ENCODE measurements at places on chromosomes 1 and 21.

DNA sequence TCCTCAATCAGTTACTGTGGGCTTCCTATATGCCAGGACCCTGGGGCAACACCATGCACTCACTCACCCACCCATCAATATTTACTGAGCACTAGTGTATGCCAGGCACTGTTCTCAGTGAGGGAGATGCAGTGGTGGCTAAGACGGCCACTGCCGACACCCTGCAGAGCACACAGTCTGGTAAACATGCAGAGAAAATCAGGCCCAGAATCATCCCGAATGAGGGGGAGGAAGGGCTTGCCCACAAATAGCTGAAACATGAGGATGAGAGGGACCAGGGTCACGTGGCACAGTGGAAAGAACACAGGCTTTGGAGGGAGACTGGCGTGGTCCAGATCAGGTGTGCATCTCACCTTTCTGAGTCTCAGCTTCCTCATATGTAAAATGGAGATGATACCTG lies 89.2 kb upstream of the IGSF21 start:
- DNase-seq, result no peak

DNA sequence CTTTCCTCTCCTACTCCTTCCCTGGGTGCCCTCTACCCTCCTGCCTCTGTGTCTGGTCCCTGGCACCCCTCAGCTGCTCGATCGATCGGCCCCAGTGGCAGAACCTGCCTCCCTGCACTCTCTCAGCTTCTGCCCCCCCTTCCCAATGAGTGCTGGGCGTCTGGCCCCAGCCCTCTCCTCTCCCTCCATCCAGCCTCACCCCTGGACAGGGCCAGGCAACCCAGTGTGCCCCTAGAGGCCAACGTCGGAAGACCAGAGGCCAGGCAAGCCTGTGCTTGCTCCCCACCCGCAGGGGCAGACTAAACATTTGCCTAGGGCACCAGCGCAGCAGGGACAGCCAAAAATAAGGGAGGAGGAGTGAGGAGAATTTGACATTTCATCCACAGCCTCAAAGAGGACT lies 43.5 kb downstream of the LGR6 start:
- DNase-seq, result no peak

- no peak for DNase-seq
Measured at GRCh38 chr21:33080776-33081175, 10.8 kb downstream of the OLIG1 start.

DNA sequence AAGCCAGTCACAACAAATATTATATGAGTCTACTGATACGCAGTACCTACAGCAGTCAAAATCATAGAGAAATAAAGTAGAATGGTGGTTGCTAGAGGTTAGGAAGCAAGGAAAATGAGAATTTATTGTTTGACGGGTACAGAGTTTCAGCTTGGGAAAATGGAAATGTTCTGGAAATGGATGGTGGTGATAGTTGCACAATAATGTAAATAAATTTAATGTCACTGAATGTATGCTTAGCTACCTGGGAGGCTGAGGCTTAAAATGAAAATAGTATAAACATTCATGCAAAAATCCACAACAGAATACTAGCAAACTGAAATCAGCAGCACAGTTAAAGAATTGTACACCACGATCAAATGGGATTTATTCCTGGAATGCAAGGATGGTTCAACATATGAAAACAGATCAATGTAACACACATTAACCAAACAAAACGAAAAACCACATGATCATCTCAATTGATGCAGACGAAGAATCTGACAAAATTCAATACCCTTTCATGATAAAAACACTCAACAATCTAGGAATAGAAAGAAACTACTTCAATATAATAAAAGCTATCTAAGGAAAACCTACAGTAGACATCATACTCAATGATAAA lies 10.7 kb downstream of the TUT4 start:
- no peak for DNase-seq

- no peak for DNase-seq
Measured at GRCh38 chr1:187409341-187409740, 580.6 kb downstream of the PLA2G4A start.

GRCh38 chr1:53089478-53090226 lies 27.6 kb downstream of the PODN start:
- no peak for DNase-seq

DNA sequence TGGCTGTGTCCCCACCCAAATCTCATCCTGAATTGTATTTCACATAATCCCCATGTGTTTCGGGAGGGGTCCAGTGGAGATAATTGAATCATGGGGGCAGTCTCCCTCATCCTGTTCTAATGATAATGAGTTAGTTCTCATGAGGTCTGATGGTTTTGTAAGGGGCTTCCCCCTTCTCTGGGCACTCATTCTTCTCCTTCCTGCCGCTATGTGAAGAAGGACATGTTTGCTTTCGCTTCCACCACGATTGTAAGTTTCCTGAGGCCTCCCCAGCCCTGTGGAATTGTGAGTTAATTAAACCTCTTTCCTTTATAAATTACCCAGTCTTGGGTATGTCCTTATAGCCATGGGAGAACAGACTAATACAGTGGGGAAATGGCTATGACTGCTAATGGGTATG lies 72.7 kb upstream of the ZNF648 start:
- no peak for DNase-seq

DNA sequence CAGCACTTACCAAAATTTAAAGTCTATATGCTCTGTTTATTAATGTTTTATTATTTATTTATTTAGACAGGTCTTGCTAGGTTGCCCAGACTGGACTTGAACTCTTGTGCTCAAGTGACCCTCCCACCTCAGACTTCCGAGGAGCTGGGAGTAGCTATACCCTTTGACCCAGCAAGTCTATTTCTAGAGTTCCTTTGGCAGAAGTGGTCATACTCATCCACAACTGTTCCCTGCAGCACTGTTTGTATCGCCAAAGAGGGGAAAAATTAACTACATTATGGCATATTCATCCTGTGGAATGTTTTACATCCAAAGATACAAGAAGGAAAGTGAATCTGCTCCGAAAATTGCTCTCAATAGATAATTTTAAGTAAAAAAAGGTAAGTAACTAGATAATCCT lies 28.5 kb downstream of the CACNA1S start:
- no peak for DNase-seq

- DNase-seq, result no peak
Measured at GRCh38 chr1:41436281-41437010, 48.0 kb downstream of the EDN2 start.

- no peak for DNase-seq
Measured at GRCh38 chr1:76562292-76562691, 305.0 kb upstream of the ST6GALNAC5 start.

- DNase-seq, result no peak
Measured at GRCh38 chr1:212567638-212568037, 40.9 kb upstream of the ATF3 start.

DNA sequence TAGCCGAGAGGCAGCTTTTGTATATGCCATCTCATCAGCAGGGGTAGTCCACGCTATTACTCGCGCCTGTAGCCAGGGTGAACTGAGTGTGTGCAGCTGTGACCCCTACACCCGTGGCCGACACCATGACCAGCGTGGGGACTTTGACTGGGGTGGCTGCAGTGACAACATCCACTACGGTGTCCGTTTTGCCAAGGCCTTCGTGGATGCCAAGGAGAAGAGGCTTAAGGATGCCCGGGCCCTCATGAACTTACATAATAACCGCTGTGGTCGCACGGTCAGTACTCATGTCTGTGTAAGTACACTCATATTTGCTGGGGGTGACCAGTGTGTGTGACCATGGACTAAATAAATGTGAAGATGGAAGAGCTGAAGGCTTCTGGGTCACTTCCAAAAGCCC lies 7.4 kb downstream of the WNT2B start:
- no peak for DNase-seq

GRCh38 chr1:61450872-61451571 lies 273.9 kb downstream of the TM2D1 start:
- no peak for DNase-seq

- DNase-seq, result no peak
Measured at GRCh38 chr1:36142121-36142520, 7.2 kb downstream of the TRAPPC3 start.

GRCh38 chr1:222229672-222230312 lies 318.1 kb downstream of the HHIPL2 start:
- DNase-seq, result no peak

DNA sequence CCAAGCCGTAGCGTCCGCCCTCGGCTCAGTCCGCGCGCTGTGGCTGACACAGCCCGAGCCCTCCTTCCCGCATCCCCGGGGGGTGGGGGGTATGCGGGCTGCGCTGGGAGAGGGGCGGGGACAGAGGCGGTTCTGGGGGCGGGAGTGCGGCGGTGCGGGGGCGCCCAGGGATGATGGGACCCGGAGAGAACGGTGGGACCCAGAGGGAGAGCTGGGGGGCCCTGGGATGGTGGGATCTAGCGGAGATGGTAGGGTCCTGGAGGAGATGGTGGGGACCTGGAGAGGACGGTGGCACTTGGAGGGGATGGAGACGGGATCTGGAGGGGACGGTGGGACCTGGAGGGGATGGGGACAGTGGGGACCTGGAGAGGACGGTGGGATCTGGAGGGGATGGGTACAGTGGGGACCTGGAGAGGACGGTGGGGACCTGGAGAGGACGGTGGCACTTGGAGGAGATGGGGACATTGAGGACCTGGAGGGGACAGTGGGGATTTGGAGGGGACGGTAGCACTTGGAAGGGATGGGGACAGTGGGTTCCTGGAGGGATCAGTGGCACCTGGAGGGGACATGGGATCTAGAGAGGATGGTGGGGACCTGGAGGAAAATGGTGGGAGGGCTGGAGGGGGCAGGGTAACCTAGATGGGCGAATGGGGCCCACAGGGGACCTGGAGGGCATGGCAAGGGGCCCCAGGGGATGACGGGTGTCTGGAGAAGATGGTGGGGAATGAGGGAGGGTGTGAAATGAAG lies 477 bp downstream of the SNAP47 start:
- no peak for DNase-seq

DNA sequence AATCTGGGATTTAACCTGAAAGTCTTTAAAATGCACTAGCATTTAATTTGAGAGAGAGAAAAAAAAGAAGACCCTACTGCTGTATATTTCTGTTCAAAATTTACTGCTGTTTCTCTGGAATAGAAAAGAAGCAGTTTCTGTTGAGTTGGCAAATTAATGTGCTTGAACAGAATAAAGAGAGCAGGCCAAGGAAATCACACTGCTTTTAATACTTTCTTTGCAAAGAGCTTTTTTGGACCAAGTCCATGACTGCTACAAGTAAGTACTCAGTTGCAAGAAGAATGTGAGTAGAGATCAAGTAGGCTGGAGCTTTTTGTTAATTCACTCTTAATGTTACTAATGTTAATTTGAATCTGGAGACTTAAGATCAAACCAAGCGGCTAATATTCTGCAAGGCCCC lies 336.2 kb upstream of the SGIP1 start:
- DNase-seq, result peak; percentile 75

- no peak for DNase-seq
Measured at GRCh38 chr1:227895828-227896685, 51.7 kb downstream of the WNT9A start.

- DNase-seq, result no peak
Measured at GRCh38 chr1:199875337-199875736, 152.2 kb upstream of the NR5A2 start.

- DNase-seq, result no peak
Measured at GRCh38 chr1:240304466-240304865, 212.8 kb downstream of the FMN2 start.

GRCh38 chr1:9759939-9760338 lies 63.8 kb downstream of the CLSTN1 start:
- no peak for DNase-seq

- no peak for DNase-seq
Measured at GRCh38 chr1:154256686-154257085, 15.7 kb upstream of the HAX1 start.

DNA sequence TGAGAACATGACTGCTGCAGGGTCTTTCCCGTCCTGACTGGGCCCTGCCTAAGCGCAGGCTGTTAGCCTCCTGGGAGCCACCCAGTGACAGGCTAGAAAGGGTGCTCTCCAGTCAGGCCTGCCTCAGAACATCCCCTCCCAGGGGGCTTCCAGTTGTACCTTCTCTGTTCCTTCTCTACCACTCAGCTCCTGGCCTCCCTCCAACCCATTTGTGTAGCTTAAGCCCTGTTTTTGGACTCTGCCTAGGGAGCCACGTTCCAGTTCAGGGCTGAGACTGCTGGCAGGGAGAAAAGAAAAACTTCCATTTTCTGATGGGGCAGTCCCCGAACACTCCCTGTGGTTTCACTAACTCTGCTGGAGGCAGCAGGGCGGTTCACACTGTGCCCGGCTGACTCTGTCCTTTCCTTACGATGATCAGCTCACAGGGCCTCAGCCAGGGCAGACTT lies 15.3 kb upstream of the POU3F1 start:
- DNase-seq, result no peak

- DNase-seq, result no peak
Measured at GRCh38 chr1:106224426-106224825, 832.0 kb upstream of the PRMT6 start.

DNA sequence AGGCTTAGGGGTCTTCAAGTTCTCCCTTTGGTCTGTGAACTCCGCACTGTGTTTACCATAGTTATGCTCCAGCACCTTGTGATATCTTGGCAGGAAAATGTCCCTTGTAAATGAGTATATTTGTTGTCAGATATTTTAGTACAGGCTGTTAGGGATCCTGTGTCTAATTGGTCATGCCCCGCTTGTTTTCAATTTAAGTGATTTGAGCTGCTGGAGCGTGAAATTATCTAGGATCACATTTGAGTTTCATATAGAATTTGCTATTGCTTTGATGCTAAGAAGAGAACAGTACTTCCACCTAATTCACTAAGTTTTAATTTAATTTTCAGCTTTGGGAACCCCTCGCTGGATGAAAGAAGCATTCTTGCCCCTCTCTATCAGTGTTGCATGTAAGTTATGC lies 15.4 kb upstream of the TOR3A start:
- no peak for DNase-seq

DNA sequence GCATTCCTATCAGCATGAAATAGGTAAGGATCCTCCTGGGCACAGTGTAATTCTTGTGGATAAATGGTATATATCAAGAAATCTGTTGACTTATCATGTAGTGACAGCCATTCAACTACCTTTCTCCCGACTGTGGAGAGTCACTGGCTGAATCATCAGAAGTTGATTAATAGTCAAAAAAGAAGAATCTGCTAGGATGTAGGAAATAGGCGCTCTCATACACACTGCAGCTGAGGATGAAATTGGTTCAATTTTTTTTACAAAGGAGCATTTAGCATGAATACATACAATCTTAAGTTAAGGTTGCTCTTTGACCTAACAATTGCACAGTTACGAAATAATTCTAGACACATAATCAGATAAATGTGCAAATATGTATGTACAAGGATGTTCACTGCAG lies 486.8 kb downstream of the ADGRL2 start:
- DNase-seq, result no peak

- DNase-seq, result no peak
Measured at GRCh38 chr21:40128891-40129290, 261.7 kb downstream of the PCP4 start.

DNA sequence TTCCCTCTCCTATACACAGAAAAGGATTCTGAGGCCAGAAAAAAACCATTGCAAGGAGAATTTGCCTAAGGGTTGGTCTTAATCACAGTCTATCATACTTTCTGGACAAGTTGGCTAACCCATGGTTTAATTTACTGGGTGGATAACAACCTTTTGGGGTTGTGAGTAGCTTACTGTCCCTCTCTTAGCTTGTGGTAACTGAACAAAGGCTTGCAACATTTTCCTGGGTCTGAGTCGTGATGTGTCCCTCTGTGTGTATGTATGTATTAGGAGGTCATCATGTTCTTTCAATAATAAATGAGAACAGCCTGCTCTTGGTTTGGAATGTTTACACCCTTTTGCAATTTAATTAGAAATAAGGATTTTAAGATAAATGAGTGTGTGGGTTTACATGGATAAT lies 36.7 kb downstream of the PAPPA2 start:
- no peak for DNase-seq

- DNase-seq, result no peak
Measured at GRCh38 chr1:82162486-82163420, 362.0 kb downstream of the ADGRL2 start.

Data from urinary bladder (tissue), 4 donors.